Nephron progenitor cell (in vitro differentiated cells): ENCODE measurements at places on chromosomes 13 and 19.

DNA sequence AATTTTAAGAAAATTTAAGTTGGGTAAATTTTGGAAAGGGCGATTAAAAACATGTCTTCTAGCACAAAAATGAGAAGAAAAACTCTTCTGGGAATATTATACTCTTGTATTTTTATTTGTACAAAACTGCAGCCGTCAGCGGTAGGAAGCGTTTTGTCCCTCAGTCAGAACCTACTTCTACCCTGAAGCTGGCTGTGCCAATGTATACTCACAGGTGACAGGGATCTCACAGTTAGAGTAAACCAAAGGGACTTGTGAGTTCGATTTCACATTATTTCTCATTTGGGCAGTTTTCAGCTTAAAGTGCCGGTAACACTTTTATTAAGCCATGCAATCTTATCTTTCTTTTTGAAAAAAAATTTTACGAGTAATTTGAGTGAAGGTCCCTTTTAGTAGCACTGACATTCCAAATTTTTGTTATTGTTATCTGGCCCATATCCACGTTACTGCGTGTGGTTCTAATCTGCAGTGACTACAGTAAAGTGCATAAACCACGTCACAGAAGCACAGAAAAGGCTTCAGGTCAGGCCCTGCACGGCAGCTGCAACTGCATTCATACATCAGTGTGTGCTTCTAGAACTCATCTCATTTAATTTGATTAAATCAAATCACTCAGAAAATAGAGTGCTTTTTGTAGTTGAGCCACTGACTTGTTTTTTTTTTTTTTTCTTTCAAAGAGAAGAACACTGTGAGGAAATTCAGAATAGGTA, 387.3 kb downstream of the LIG4 start:
- no peak for DNase-seq

DNA sequence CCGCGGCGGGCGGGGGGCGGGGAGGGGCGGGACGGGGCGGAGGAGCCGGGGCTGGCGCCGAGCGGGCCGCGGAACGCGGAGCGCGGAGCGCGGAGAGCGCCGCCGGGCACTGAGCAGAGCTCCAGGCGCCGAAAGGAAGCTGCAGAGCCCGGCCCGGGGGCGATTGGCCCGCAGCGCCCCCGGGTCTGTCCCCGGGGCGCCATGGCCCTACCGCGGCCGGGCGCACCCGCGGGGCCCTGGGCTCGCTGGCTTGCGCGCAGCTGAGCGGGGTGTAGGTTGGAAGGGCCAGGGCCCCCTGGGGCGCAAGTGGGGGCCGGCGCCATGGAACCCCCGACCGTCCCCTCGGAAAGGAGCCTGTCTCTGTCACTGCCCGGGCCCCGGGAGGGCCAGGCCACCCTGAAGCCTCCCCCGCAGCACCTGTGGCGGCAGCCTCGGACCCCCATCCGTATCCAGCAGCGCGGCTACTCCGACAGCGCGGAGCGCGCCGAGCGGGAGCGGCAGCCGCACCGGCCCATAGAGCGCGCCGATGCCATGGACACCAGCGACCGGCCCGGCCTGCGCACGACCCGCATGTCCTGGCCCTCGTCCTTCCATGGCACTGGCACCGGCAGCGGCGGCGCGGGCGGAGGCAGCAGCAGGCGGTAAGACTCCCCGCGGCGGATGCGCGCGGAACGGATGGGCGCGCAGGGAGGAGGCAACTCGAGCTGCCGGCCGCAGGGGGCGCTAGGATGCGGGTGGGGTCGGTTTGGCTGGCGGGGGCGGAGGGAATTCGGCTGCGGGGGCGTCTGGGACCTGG, at the start of gene PDE4A:
Gene PDE4A, plus strand, starts transcription at position 95 of the 796 bp plus-strand sequence. Its CDS starts 227 bp downstream, at position 322.
- DNase-seq = peak; percentile 79

GRCh38 chr13:19836472-19836871, 27.0 kb downstream of the ZMYM5 start:
- DNase-seq = no peak

- DNase-seq = no peak
These were observed 41.1 kb downstream of the ARHGAP35 start for GRCh38 chr19:46901701-46902401.

GRCh38 chr13:98033277-98034247, 80.1 kb downstream of the IPO5 start:
- DNase-seq = peak; percentile 36

GRCh38 chr13:76696370-76696769, 189.8 kb downstream of the KCTD12 start:
- no peak for DNase-seq

- no peak for DNase-seq
These were observed 551.6 kb downstream of the MYO16 start for GRCh38 chr13:109180905-109181425.

DNA sequence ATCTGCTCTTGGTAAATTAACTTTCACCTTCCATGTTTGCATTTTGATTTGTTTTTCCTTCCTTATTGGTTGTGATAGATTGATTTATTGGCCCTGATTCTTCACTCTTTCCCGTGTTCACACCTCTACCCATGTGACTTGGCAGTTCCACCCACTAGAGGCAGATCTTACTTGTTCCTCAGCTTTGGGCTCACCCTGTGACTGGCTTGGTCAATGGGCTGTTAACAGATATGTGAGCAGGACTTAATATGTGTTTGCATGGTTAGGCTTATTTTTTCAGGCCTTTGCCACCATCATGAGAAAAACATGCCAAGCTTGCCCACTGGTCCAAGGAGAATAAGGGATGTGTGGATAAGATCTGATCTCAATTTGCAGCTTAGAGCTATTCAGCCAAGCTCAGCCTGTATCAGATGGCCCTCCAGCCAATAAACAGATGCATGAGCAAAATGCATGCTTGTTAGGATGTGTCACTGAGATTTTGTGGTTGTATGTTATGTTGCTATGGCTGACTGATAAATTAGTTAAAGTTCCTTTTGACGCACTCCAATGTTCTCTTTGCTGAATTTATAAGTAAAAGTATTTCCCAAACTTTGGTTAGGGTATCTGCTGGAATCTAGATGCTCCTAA, 48.0 kb downstream of the RGCC start:
- DNase-seq = no peak
